Naive thymus-derived CD8-positive, alpha-beta T cell (primary cell): ENCODE measurements at places on chromosomes 3 and 15.

- DNase-seq: no peak
Observed at GRCh38 chr3:119637679-119638477, 22.5 kb downstream of the POPDC2 start.

- no peak for DNase-seq
Observed at GRCh38 chr3:113128386-113129015, 82.9 kb upstream of the BOC start.

DNA sequence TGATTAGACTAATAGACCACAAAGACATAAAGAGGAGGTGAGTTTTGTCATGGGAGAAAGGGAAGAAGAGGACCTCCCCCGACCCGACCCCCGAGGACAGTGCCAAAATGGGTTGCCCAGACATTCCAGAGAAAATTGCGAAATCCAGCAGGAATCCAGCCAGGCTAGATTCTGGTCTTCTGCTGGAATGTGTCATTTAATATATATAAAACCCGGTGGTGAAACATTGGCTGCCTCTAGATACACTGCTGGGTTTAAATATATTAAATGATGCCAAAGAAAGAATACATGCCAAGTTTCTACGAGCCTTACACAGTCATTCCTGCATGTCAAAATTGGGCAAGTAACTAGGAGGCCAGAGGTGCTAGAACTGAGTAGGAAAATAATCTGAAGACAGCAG lies 45.3 kb upstream of the SPESP1 start:
- no peak for DNase-seq

DNA sequence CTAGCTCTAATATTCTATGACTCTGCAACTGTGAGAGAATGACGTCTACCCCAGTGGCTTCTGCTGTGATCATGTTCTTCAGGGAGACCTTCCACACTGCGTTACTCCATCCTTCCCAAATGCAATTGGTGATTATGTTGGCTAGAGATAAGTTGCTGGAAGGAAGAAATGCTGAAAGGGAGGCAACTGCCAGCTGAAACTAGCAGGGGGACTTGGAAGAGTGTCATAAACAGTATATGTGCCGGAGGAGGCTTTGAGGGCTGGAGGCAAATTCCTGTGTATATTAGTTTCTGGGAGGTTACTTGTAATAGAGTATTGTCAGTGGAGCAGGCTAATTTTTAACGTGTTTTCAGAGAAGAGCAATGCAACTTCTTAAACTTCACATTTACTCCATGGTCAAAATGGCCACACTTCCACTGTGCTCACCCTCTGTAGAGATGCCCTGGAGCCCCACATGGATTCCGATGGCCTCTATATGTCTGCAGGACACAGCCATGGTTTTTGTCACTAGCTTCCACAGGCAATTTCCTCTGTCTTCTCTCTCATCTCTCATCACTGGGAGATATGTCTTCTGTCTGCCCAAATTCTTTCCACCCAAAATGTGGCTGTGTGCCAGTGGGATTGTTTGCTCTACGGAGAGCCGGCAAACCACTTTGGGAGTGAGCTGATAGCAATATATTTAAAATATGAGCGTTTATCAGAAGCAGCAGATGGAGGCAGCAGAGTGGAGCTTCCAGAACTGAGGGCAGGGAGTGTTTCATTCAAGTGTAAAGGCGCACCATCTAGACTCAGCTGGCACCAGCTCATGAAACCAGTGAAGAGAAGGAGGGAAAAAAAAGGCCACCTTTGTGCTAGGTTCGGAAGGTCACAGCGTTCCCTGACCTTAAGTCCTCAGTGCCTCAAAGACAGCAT lies 13.3 kb upstream of the CD47 start:
- DNase-seq: no peak

- no peak for DNase-seq
Observed at GRCh38 chr15:60682115-60682514, 203.2 kb upstream of the ICE2 start.

- DNase-seq: no peak
Observed at GRCh38 chr3:133595341-133595740, 21.9 kb downstream of the CDV3 start.

DNA sequence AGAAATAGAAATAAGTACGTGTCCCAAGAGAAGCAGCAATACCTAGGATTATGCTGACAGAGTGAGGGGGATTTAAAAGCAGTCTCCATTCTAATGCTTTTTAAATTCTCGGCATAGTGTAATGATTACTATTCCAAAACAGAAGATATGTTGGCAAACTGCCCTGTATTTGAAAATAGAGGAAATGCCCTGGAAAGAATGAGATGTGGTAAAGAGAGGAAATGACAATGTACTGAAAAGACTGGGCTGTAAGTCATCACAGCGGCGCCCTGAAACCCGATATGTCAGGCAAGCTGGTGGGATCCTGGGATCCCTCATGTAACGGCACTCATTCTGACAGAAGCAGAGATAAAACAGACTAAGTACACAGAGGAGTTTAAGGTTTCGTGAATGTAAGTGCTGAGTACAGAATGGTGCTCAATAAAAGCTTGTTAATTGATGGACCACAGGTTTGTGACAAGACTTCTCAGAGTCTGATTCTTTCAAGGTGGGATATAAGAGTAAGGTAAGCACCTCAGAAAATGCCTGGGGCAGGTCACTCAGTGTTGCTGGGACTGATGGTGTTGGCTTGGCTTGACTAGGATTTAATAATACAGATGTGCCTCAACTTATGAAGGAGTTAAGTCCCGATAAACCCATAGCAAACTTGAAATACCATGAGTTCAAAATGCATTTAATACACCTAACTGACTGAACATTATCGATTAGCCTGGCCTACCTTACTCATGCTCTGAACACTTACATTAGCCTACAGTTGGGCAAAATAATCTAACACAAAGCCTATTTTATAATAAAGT lies 91.4 kb downstream of the NFKBIZ start:
- no peak for DNase-seq

DNA sequence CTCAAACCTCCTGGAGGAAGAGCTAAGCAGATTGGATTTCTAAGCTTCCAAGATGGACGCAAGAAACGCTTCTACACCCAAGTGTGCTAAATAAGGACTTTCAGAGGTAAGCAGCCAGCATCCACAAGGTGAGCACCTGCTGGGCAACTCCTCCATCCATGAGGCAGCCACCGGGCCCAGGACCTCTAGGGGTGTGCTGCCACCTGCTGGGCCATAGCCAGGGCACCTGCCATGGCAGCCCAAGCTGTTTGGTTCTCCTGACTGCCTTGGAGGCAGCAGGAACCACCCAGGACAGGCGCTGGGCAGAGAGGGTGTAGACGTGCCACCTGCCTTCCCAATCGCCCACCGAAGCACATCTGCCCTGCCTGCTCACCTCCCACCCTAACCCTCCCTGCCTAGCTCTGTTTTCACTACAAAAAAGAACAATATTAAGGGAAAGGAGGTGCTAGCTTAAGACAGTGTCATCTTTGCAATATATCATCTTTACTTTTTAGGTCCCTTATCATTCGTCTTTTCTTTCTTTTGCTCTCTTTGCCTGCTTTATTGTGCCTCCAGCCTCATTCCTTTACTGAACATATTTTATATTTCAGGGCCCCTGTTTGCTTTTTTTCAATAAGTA lies 12.9 kb downstream of the C15orf62 start:
- peak; percentile 78 for DNase-seq

- no peak for DNase-seq
Observed at GRCh38 chr3:6860954-6861624, at the start of gene GRM7. TSS of gene GRM7 (plus strand) at chr3:6861115.

GRCh38 chr3:27451251-27451650 lies 32.9 kb downstream of the SLC4A7 start:
- no peak for DNase-seq

DNA sequence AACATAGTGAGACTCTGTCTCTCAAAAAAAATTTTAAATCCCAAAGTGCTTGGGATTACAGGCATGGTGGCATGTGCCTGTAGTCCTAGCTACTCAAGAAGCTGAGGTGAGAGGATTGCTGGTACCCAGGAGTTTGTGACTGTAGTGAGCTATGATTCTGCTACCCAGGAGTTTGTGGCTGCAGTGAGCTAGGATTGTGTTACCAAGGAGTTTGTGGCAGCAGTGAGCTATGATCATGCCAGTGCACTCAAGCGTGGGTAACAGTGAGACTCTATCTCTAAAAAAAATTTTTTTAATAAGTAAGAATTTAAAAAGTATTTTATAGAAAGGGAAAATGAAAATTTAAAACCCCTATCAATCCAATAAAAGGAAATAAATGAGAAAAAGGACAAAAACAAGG lies 69.5 kb downstream of the FAIM start:
- no peak for DNase-seq

DNA sequence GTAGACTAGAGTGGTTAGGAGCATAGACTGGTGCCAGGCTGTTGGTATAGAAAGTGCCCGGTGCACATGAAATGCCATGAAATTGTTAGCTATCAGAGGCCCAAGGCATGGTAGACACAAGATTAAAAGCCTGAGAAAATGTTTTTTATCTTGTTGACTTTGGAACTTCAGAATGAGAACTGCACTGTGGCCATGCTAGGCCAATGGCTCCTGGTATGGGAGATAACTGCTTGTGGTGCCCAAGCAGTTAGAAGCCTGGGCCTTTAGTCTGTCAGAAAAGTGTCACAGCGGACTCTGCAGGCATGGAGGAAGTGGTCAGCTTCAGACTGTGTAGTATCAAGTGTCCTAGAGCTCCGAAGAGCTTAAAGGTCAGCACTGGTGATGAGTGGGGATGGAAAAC lies 11.9 kb downstream of the FYCO1 start:
- no peak for DNase-seq

GRCh38 chr3:100412912-100413590 lies 11.7 kb downstream of the LNP1 start:
- DNase-seq: no peak

DNA sequence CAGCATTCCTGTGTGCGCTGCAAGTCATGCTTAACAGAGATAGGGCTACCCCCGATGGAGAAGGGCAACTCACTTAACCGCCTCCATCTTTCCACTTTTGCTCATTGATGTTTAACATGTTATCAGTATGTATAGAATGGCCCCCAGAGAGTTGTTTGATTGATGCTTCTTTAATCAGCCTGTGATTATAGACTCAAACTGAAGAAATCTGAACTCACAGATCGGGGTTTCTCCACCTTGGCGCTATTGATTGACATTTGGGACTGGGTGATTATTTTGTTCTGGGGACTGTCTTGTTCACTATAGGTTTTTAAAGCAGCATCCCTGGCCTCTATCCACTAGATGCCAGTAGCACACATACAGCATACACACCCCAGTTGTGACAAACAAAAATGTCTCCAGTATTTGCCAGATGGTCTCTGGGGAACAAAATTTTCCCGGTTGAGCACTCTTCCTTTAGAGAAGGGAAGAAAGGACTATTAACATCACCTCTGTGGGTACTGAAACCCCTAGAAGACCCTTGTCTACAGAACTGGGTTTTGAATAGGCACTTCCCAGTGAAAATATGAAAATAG lies 54.4 kb downstream of the LARS2 start:
- no peak for DNase-seq

DNA sequence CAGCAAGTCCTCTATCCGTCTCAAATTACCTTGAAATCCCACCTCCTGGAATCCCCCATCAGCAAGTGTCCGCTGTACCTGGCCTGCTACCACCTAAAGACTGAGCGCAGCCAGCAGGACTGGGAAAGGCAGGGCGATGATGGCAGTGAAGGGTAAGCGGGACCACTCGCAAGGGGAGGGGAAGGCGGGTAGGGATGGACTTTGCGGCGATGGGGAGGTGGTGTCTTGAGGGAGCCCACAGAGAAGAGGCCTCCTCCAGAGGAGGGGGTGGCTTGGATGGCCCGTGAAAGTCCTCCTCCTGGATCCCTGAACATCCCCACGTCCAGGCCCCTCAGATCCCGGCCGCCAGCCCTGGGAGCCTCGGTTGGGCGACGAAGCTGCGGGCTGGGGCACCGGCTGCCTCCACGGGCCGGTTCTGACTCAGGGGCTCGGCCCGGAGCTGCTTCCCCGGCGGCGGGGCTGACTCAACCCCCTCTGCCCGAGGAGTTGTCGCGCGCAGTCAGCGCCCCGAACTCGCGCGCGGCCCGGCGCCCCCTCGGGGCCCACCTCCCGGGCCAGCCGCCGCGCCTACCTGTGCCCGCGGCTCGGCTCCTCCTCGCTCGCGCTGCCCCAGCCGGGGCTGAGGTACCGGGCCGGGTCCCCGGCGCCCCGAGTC lies 512 bp downstream of the LARP6 start:
- no peak for DNase-seq
